ENCODE measurements at places on chromosomes 13 and 19. TPM values are rescaled to one million over a fixed set of nuclear protein-coding genes. Genes with fewer than 3 reads are reported as not detected.

PSG6 gene
- not detected for total RNA-seq

PSG4 gene
- total RNA-seq = not detected

RASGRP4 gene
- total RNA-seq = 0.41 TPM

LAIR1 gene
- total RNA-seq = 8.8 TPM

DENND1C gene
- 0.51 TPM for total RNA-seq

WDR88 gene
- total RNA-seq = not detected

GAPDHS gene
- not detected for total RNA-seq

KIR3DL3 gene
- total RNA-seq = not detected

PSG5 gene
- not detected for total RNA-seq

ZNF653 gene
- 4.2 TPM for total RNA-seq

ATP4B gene
- total RNA-seq = not detected

- no peak for DNase-seq
Observed at GRCh38 chr13:110304256-110304655, 2.7 kb downstream of the COL4A1 start.

- peak; percentile 92 for DNase-seq
Observed at GRCh38 chr13:113820813-113821651, 42.8 kb downstream of the GAS6 start.

DNA sequence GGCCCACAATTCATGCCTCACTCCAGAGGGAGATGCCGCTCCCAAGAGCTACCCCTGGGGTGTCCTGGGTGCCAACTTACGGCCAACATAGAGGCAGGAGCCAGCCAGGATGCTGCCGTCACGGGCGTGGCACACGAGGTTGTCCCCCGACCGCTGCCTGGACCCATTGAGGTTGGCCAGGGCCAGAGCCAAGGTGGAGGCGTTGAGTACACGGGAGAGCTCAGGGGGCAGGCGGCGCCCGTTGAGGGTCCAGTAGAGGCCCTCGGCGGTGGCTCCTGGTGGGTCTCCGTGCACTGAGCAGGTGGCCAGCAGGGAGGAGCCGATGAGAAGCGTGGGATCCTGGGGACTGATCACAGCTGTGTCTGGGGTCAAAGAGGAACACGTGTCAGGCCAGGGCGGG, 7.1 kb downstream of the CRLF1 start:
- no peak for DNase-seq

- DNase-seq = peak; percentile 98
Observed at GRCh38 chr19:17334414-17335409, at the start of gene ANO8. Gene ANO8 (minus strand): TSS chr19:17334855. CDS start chr19:17334670, 185 bp downstream.

DNA sequence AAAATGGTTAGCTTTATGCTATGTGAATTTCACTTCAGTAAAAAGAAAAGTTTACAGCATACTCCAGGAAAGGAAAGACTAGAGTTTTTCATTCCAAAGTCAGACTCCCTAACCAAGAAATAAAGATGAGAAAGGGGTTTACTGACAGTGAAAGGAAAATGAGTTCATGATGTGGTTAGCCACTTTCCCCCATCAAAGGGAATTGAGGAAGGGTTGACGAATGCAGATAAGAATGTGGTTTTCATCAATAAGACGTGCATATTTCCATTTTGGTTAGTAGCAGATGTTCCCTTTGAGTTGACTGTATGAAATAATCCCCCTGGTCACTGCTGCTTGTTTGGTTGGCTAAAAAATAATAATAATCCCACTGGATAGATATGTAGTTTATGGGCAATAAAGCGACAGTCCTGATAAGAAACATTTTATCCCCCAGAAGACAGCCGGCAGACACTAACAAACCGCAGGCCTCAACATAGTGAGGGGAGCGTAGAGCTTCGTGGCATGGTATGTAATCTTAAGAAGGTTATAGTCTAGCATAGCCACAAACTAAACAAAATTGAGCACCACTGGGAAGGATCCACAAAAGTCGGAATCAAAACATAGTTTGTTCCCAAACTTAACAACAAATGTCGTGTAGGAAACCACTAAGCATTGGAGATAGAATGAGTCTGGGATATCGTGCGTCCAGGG, 114.8 kb downstream of the COL4A2 start:
- no peak for DNase-seq

DNA sequence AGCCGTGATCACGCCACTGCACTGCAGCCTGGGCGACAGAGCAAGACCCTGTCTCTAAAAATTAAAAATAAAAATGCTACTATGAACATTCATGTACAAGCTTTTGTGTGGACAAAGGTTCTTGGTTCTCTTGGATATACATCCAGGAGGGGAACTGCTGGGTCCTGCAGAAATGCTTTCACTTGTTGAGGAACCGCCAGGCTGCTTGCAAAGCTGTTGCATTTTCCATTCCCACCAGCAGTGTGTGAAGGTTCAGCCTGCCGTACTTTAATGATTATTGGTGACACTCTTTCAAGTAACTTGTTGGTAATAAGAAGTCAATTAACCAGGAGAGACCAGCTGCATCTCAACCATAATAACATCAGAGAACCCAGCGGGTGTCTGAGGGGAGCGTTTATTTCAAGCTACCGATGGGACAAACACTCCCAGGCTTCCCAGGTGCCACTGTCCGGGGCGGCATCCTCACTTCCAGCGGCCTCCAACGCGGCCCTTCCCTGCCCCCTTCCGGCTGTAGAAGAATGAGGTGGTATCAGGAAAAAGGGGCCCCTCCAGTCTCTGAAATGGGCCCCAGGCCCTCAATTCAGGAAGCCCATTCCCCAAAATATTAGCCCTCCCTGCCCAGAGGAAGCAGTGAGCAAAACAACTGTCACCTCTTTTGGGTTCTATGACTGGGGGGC, 15.2 kb upstream of the PPP1R12C start:
- DNase-seq = no peak
